ENCODE measurements at places on chromosomes 12 and 14.

DNA sequence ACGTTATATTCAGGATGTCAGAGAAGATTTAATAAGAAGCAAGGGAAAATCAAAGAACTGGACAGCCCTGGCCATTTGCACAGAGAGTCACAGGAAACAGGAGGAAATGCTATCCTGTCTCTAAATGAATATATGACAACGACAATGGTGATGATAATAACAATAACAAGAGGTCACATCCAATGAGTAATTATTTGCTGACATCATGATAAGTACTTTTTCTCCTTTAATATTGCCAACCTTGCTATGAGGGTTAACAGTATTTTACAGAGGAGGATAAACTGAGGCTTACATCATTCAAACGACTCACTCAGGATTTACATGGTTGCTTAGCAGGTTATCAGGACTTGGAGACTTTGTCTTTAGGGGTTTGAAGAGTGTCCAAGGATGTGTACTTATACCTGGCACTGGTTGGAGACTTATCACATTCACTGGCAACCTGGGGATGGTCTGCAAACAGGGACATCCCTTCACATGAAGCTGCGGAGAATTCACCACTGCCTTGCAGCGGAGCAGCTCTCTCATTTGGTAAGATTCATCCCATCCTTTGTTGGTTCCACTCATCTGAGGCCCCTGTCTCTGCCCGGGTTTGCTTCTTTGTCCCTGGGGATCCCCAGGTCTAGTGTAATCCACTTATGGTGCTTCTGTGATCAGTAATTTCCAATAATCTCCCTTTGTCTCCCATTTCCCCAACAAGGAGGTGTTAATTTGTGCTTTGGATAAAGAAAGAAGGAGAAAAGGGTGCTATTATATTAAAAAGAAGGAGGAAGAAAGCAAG lies 637.8 kb downstream of the BCL11B start:
- ATAC-seq = no peak

DNA sequence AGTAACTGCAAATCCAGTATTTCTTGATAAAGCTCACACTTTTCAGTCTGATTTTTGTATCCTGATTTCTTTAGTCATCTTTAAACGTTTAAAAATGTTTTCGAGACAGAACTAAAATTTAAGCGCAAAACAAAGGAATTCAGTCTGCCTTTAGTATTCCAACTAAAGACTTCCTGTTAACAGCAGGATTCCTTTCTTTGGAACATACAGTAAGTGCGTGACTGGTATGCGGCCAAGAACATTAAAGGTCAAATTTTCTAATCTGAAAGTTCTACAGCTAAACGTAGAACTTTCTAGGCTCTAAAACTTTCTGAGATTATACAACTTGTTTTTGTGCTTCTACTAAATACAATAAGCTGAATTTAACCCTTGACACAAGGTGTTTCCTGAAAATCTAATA lies 9.9 kb downstream of the SAV1 start:
- no peak for ATAC-seq

GRCh38 chr12:89087876-89088275 lies 264.4 kb downstream of the DUSP6 start:
- no peak for ATAC-seq

DNA sequence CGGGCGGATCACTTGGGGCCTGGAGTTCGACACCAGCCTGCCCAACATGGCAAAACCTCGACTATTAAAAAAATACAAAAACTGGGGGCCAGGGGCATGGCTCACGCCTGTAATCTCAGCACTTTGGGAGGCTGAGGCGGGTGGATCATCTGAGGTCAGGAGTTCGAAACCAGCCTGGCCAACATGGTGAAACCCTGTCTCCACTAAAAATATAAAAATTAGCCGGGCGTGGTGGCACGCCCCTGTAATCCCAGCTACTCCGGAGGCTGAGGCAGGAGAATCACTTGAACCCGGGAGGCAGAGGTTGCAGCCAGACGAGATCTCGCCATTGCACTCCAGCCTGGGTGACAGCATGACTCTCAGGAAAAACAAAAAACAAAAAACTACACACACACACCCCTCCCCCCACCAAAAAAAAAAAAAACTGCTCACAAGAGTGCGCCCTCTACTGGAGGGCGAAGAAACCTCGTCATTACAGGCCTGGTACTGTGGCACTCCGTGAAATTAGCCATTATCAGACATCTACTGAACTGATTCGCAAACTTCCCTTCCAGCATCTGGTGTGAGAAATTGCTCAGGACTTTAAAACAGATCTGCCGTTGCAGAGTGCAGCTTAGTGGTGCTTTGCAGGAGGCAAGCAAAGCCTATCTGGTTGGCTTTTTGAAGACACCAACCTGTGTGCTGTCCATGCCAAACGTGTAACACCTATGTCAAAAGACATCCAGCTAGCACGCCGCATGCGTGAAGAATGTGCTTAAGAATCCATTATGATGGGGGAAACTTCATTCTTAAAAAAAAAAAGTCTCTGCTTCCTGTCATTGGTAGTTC lies 7.7 kb downstream of the PPP1R3E start:
- peak; percentile 83 for ATAC-seq

DNA sequence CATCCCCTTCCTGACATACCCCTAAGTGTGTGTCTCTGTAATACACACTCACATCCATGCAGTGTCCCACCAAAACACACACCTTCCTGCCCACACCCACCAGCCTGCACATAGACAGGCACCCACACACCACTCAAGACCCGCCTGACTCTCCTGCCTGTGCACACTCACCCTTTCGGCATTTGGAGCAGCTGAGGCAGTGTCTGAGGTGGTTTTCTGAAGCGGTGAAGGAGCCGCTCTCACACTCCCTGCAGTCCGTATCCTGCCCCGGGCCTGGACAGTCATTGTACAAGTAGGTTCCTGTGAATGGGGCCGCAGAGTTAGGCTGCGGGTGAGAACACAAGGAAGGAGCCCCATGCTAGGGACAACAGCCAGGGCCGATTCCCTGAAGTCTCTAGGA lies 8.3 kb downstream of the TNFRSF1A start:
- no peak for ATAC-seq

DNA sequence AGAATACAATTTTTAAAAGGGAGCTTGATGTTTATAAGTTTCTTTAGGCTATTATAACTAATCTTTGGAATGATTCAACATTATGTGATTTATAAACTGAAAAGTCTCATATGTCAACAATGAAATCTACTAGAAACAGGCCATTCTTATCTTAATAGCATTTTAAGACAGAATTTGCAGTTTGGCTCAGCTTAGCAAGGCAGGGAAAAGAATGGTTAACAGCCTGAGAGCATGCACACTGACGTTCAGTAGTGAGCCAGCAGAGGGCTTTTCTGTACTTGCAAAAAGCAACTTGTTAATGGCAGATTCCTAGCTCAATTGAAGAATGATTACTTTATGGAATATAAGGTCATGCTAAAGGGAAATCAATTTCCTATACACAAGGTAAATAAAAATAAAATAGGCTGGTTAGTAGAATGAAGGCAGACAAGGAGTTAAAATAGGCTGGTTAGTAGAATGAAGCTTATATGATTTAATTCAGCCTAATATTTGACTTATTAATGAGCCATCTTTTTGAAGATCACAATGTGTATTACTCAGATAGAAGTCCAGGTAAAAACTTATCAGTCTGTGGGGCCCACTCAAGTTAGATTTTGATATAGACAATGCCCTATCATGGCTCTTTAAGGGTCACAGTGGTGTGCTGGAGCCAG lies 95.9 kb downstream of the OTOGL start:
- no peak for ATAC-seq

DNA sequence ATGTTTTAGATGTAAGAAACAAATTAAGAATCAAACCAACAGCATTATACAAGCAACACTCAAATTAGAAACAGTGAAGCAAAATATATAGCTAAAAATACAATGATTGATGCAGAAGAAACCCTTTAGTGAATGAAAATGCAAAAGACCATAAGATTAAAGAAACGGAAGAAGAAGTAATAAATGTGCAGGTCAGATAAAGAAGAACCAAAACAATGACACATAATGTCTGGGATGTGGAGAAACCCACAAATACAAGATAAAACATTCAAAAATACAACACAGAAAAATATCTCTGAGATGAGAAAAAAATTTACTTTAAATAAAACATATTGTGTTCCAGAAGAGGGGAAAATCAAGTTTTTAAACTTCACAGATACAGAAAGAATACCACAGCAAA lies 73.4 kb upstream of the AVPR1A start:
- ATAC-seq = no peak

- ATAC-seq = no peak
These were observed 1.3 kb upstream of the TWF1 start for GRCh38 chr12:43807386-43807785.

GRCh38 chr14:104603711-104604401 lies 716 bp downstream of the TMEM179 start:
- ATAC-seq = no peak

- ATAC-seq = no peak
These were observed 438.9 kb downstream of the NAV3 start for GRCh38 chr12:78269620-78270019.

DNA sequence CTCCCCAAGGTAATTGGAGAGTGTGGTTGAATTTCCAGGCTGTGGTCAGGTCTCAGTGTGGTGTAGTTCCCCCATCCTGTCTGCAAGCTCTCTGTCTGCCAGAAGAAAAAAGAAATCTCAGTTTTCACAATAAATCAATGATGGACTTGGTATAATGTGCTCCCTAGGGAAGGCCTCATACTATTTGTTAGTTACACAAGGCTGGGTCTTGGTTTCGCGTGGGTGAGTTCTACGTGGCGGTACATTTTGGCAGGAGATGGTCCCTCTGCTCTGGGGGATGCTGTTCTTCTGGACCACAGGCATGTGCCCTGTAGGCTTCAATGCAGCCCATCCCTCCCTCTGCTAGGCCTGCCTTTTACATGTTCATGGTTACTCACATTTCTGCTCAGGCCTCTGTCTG lies 206.4 kb upstream of the PELI2 start:
- ATAC-seq = no peak

GRCh38 chr14:104601786-104602185 lies 2.8 kb downstream of the TMEM179 start:
- ATAC-seq = no peak

- peak; percentile 79 for ATAC-seq
These were observed 438.1 kb downstream of the FUT8 start for GRCh38 chr14:65850429-65851135.

- no peak for ATAC-seq
These were observed 1.7 kb upstream of the TMEM229B start for GRCh38 chr14:67490196-67490595.

- ATAC-seq = no peak
These were observed 20.4 kb downstream of the EIF2B2 start for GRCh38 chr14:75023108-75023507.

DNA sequence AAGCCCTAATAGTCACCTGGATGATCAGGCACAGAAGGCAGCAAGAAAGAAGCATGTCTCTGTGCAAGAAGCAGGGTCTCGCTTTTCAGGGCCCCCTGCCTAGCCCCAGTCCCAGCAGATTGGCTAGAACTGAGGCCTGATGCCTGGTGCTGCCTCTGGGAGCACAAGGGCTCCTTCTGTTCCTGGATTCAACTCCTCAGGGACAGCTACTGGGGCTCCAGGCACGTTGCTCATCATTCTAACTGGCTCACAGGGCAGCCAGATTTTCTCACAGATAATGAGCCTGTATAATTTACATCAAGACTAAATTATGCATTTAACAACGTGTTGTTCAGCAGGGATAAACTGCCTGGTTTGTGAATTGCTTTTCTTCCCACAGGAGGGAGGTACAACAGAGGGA lies 106.5 kb upstream of the PLXNC1 start:
- no peak for ATAC-seq

DNA sequence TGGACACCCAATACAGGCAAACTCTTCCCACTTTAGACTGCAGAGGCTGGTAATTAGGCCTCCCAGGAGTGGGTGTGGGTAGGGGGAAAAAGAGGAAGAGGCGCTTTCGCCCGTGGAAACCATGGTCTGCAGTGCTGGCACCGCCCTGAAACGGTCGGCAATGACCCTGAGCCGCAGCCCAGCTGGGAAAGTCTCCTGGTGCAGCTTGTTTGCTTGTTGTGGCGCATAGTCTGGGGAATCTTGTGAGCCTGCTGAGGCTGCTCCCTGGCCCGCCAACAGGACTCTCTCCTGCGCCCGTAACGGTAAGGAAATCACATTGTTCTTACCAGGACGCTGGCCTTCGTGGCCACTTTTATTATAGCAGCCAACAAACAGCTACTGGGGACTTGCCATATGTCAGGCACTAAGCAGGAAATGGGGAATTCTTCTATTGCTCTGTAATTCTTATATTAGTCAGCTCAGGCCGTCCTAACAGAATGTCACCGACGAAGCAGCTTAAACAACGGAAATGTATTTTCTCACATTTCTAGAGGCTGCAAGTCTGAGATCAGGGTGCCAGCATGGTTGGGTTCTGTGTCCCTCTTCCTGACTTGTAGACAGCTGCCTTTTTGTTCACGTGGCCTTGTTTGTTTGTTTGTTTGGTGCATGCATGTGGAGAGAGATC lies 52.5 kb upstream of the RIN3 start:
- ATAC-seq = peak; percentile 35

GRCh38 chr14:29649170-29649569 lies 278.5 kb downstream of the PRKD1 start:
- ATAC-seq = no peak

- ATAC-seq = peak; percentile 18
These were observed 727 bp downstream of the LDHB start for GRCh38 chr12:21656905-21657325.

GRCh38 chr14:74945261-74945851 lies 10.0 kb downstream of the PGF start:
- ATAC-seq = no peak

GRCh38 chr14:73935666-73936065 lies 14.2 kb downstream of the FAM161B start:
- ATAC-seq = no peak

DNA sequence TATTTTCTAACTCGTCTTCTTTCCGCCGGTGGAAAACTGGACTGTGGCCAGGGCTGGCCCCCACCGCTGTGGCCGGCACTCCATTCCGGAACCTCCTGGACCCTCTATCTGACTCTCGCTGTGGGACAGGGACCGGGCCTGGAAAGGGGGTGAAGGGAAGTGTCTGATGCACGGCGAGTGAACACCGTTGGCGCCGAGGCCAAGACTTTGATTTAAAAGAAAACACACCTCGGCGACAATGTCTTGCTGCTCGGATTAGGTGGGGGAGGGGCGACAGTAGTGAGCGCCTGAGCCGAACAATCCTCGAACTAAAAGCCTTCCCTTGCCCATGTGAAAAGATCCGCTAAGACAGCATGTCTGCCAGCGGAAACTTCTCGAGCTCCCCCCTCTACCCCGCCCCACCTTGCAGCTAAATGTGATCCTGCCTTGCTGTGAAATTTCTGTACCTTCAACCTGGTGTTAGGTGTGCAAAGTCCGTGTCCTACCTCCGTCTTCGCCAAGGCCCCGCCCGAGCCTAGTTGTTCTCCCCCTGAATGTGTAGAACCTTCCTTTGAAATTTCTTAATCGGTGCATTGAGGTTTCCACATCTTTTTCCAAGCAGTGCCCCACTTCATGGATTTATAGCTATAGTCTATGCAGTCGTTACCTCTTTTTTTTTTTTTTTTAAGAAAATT lies 862 bp upstream of the HOTAIR start:
- no peak for ATAC-seq

- ATAC-seq = no peak
These were observed 82.5 kb upstream of the FICD start for GRCh38 chr12:108432423-108433121.

- no peak for ATAC-seq
These were observed 251.4 kb downstream of the MSRB3 start for GRCh38 chr12:65529771-65530435.
